ENCODE measurements at places on chromosomes 7 and 10. TPM values are rescaled to one million over a fixed set of nuclear protein-coding genes. Genes with fewer than 3 reads are reported as not detected.

The PPP1R17 gene
- not detected for polyA plus RNA-seq

The FZD1 gene
- polyA plus RNA-seq: 15.4 TPM

DNA sequence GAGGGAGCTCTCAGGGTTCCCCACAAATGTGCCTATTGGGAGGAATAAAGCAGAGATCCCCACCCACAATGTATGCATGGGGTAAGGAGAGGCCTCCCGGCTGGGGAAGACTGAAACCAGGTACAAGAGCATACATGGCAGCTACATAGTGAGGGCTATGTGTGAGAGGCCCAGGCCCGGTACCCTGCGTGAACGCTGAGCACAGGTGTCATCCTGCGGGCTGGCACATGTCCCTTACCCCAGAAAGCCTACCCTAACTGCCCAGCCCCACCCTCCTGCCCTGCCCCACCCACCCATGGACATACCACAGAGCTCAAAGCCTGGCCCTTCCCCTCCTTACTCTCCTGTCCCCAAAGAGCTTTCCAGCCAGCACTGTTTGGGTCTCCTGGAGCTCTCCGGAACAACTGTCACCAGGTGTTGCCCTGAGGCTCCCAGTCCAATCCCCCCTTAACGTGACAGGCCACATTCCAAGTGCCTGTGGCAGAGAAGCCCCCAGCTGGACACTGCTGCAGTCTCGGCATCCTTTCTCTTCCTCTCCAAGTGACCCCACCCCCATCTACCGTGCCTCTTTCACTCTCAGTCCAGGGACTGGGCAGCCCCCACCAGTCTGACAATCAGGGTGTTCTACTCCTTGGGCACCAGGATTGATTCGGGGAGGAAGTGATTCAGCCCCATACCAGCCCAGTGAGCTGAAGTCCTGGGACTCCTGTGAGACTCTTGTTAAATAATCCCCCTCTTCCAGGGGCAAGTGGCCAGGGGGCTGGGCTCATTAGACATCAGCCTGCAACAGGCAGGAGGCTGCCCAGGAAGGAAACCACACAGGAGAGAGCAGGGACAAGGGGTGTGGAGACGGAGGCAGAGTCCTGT lies 19.6 kb downstream of the GRID1 start:
- no peak for DNase-seq

- DNase-seq: peak; percentile 93
These were observed at the start of gene GIGYF1 for GRCh38 chr7:100694098-100694745. GIGYF1 (minus strand) TSS chr7:100694250; CDS start chr7:100688238, 6,012 bp downstream.

DNA sequence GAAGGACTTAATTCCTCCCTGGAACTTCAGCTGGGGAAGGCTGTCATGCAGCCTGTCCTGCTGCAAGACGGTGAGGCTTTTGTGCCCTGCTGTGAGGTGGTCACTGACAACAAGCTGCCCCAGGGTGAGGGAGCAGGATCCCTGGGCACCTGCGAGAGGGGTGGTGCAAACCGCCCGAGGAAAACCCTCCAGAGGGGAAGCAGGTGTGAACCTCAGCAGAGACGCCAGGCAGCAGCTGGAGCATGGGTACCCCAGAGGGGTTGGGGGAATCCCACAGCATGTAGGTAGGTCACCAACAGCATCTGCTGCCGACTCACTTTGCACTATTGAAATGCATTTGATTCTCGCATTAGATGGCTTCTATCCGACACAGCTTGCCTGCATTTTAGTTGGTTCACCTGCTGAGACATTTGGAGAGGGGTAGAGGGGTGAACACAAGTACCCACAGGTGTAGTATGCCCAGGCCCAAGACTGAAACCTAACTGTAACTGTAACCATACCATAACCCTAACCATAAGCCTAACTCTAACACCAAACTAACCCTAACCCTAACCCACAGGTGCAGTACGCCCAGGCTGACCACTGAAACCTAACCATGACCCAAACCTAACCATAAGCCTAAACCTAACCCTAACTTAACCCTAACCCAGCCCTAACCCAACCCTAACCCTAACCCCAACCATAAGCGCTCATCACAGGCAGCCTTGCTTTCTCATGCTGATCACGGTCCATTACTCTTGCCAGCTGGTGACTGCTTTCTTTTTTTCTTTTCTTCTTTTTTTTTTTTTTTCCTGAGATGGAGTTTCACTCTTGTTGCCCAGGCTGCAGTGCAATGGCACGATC lies 85.9 kb downstream of the ELFN1 start:
- DNase-seq: no peak

The UCMA gene
- not detected for polyA plus RNA-seq

DNA sequence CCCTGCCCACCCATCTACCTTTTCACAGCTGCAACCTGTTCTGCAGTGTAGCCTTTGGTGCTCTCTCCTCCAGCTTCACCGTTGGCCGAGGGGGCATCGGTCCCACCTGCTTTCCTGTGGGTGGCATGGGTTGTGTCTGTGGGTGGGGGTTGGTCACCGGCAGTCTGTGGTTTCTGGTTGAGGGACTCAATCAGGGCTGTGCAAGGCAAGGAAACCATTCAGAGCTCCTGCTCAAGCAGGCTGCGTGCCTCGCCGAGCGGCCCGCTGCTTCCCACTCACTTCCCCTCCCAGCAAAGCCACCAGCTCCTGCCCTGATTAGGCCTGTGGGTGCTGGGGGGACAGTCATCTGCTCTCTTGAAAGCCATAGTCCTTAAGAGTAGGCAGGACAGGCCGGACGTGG lies 9.8 kb downstream of the DNAJB12 start:
- DNase-seq: no peak

The DLG5 gene
- polyA plus RNA-seq: 6.6 TPM

DNA sequence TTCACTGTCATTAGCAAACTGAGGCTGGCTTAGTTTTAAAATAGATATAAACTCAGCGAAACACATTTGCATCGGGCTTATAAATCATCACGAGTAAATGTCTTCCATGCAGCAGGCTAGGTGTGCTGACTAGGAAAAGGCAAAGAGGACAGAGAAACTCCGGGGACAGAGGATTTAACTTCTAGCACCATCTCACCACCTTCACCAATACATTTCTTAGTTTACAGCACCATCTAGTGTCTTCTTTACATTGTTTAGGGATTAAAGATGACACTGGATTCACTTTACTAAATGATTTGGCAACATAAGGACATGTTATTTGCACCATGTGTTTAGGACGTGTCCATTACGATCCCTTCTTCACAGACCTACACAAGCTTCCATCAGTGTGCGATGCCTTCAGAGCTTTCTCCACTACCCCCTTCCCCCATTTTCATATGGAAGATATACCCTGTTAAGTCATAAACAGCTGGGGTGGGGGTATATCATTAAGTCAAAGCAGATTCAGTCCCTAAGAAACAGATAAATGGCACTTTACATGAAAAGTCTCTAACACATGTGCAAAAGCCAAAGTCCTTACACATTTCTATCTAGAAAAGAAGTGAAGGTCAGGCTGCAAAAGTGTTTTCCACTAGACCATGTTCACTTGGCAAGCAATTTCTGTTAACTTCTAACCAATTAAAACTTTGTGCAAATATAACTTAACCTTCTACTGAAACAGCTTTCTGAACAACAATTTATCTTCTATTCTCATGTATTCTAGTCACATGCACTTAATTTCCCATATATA lies 103.3 kb downstream of the GRB10 start:
- no peak for DNase-seq

DNA sequence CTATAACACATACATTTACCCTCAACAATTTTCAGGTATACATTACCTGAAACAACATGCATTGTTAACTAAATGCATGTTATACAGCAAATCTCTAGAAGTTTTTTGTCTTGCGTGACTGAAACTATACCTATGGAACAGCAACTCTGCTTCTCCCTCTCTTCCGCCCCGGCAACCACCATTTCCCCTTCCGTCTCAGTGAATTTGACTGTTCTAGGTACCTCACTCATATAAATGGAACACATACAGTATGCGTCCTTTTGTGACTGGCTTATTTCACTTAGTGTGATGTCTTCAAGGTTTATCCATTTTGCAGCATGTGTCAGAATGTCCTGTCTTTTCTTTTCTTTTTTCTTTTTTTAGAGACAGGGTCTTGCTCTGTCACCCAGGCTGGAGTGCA lies 22.5 kb downstream of the CALHM2 start:
- DNase-seq: no peak

DNA sequence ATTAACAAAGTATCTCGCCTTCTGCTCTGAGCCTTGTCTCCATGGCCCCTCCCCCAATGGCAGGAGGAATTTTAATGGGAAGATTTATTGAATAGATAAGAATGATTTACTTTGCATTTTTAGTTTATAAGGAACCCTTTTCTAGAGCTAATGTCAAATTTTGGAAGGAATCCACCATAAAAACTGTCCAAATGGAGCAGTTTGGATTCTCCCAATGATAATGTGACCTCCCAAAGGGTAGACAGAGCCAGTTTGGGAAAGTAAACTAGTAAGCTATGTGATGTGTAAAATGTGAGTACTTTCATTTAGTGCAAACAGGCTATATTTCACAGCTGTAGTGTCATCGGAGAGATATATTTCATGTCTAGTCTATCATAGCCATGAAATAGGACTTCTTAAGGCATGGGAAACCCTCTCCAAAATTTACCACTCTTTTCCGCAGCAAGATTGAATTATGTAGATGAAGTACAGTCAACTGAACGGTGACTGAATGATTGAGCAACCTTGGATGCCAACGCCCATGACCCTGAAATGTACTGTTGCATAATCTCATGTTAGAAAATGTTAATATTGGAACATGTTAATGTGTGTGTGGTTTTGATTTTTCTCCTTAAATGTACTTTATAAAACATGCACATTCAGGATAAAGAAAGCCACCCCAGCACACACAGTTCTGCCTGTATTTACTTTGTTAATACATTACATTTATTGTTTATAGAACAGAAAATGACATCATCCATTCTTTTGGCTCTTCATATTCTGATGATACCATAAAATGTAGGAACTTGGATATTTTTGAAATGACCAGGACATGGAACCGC lies 140.6 kb downstream of the NRP1 start:
- DNase-seq: peak; percentile 65

GRCh38 chr10:7488418-7488829 lies 77.6 kb upstream of the SFMBT2 start:
- DNase-seq: no peak

DNA sequence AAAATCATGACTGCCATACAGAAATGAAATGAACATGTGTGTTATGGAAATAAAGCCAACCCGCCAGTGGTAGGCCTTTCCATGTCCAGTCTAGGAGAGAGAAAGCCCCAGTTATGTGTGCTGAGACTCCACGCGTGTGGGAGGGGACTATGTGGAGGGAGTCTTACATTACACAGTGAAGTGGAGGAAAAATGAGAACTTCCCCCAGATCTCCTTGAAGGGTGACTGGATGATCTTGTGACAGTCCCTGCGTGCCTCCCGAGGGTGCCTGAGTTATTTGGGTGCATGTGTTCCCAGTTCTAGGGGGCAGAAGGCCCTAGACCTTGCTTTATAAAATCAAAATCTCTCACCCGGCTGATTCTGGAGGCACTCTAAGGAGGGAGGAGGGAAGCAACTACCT lies 24.2 kb downstream of the UPP1 start:
- DNase-seq: no peak

DNA sequence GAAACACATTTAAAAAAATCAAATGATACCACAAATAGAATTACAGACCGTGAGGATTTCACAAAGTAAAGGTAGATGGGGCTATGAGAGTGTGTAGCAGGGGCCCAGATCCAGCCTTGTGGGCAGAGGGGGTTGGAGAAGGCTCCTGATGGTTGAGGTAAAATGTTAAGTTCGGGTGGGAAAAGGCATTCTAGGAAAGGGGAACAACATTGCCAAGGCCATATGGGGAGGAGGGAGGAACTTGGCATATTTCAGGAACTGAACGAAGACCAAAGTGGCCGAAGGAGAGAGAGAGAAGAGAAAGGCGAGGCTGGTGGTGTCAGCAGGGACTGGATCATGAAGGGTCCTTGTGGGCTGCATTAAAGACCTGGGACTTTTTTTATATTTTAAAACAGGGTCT lies 98.9 kb downstream of the CARD11 start:
- DNase-seq: no peak

DNA sequence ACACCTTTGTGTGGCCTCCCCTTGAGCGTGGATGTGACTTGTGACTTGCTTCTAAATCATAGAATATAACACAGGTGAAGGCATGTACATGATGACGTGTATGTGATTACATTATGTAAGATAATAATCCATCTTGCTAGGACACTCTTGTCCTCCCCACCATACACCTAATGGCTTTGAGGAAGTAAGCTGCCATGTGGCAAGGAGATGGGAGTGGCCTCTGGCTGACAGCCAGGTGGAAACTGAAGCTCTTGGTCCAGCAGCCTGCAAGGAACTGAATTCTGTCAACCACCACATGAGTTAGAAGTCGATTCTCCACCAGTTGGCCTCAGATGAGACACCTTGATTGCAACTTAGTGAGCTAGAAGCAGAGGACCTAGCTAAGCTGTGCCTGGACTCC lies 67.4 kb upstream of the ELN start:
- DNase-seq: no peak

DNA sequence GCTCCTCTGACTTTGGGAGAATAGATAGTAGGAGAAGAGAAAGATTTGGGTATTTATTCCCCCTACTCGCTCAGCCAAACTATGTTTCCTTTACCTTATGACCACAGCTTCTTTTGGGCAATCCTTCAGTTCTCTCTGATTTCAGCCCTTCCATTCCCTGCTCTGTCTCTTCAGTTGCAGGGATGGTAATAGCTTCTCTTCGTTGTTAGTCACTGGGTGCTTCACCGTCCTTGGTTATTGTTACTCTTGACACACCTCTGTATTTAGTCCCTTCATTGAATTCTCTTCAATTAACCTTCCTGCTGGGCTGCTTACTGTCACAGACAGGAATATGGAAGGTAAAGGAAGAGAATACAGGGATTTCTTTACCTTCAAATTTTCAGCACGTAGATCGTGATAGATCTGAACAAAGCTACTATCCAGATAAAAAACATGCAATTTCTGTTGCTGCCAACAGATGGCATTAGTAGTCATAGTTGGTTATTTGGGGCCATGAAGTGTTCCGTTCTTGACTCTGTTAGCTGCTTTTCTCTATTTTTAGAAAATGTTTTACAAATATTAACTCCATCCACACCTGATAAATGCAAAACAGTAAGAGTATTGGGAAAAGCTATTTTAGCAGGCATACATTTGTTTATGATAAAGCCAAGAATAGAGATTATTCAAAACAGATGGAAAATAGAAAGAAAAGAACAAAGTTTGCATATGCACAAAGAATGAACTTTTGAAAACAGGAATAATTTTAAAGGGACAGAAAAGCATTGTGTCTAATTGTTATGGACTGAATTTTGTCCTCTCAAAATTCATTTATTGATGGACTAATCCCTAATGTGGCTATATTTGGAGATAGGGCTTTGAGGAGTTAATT lies 14.0 kb upstream of the PTTG1IP2 start:
- DNase-seq: no peak
